NCI-H2081 treated with DMSO at 0.1 percent for 48 hours (cell line): ENCODE measurements at places on chromosomes 6 and 20.

- DNase-seq = no peak
Observed at GRCh38 chr6:99563056-99563723, 5.3 kb downstream of the CCNC start.

DNA sequence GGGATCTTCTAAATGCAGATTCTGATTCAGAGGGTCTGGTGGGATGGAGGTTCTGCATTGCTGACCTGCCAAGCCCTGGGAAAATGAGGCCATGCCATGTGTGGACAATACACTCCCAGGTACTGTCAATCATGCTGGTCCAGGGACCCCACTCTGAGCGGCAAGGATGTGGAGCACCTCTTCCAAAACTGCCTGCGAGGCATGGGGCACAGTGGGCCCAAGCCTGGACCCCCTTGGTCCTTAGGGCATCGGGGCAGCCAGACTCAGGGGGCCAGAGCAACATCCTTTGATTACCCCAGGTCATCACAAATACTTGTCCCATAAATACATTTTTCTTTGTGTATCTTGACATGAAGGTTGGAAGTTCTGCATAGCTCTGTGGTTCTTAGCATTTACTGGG, 76.8 kb upstream of the NXT1 start:
- no peak for DNase-seq

GRCh38 chr6:142279350-142280180, 22.2 kb upstream of the ADGRG6 start:
- DNase-seq = no peak

DNA sequence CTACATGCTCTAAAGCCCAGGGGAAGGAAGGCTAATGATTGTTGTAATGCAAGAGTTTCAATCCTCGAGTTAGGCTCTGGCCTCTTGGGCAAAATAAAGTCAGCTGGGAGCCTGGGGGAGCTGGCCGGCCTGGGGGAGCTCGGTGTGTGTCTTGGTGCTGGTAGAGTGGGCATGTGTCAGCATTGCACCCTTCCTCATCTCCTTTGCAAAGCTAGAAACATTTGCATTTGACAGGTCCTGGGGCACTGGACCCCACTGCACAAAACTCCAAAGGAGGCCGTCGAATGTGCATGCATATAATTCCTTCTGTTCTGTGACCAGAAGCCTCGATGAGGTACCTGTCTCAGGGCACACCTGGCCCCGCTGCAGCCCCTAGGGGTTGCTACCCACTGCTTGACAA, 74.6 kb upstream of the SLC22A23 start:
- DNase-seq = no peak

DNA sequence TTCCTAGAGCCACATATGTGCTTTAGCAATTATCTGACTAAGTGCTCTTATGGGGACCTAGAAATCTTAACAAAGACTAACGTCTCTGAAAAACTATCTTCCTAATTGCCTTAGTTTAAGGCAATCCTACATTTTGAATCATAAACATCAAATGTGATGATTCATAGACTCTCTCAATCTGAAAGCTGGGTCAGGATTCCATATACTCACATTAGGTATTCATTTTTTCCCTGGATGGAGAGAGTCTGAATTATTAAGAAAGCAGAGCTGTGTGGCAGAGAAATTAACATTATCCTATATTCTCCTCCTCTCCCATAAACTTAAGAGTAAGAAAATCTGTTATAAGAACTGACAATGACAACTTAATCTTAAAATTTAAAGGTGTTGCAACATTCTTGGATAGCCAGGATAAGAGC, 1.6 kb upstream of the PRL start:
- no peak for DNase-seq

DNA sequence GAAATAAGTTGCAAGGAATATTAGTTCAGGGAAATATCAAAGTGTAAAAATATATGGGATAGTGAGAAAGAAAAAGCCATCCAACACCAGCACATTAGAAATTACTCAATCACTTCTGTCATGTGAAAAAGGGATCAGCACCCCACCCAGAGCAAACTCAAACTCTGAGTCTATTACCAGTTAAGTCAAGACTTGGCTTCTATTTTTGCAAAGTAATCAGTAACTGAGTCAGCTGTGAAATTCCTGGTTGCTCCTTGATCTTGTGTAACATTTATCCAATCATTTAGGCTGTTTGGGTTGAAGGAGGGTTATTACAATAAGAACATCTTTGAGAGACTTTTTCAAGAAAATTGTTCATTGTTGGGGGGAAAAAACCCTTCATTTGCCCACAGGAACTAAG, 51.2 kb downstream of the SLC22A23 start:
- DNase-seq = no peak
